ENCODE measurements at places on chromosomes 6 and 20. TPM values are rescaled to one million over a fixed set of nuclear protein-coding genes. Genes with fewer than 3 reads are reported as not detected.

DNA sequence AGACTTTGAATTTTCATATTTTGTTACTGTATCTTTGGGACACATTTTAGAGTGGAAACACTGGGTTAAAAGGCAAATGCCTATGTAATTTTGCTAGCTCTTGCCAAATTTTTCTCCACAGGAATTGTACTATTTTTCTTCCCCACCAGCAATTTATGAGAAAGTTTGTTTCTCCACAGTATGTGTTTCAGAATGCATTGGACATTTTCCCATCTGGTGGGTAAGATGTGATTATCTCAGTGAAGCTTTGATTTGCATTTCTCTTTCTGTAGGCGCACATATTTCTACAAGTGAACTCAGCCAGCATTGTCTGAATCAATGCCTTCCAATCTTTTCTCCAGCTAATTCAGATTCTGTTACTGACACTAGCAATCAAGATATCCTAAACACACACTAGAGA is 157.8 kb downstream of the RCAN2 start:
- no peak for DNase-seq

BPIFA1 gene
- not detected for total RNA-seq

- DNase-seq, result no peak
Observed at GRCh38 chr6:135798751-135799515, 52.6 kb upstream of the PDE7B start.

- no peak for DNase-seq
Observed at GRCh38 chr6:12298995-12299394, 8.8 kb downstream of the EDN1 start.

- no peak for DNase-seq
Observed at GRCh38 chr6:139030228-139030963, 1.9 kb downstream of the ABRACL start.

GRCh38 chr20:58652606-58653294 is 1.7 kb downstream of the STX16 start:
- no peak for DNase-seq

Data from T-cell (primary cell).